ENCODE measurements at places on chromosomes 12 and 14.

DNA sequence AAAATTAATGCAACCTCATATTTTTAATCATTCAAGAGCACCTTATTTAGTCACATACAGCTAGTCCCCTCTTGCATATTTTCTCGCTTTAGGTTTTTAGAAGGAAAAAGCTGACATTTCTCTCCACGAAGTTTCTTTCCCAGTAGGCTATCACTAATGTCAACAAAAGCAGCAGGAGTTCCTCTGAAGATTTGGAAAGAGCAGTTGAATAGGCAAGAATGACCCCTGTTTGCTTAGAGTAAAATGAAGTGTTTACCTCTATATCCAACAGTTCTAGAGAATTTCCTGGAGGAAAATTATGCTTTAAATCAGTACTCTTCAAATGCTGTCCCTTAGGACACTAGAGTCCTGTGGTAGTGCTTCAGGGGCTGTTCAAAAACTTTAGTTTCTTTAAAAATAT is 188.1 kb upstream of the PRKD1 start:
- DNase-seq, result no peak

DNA sequence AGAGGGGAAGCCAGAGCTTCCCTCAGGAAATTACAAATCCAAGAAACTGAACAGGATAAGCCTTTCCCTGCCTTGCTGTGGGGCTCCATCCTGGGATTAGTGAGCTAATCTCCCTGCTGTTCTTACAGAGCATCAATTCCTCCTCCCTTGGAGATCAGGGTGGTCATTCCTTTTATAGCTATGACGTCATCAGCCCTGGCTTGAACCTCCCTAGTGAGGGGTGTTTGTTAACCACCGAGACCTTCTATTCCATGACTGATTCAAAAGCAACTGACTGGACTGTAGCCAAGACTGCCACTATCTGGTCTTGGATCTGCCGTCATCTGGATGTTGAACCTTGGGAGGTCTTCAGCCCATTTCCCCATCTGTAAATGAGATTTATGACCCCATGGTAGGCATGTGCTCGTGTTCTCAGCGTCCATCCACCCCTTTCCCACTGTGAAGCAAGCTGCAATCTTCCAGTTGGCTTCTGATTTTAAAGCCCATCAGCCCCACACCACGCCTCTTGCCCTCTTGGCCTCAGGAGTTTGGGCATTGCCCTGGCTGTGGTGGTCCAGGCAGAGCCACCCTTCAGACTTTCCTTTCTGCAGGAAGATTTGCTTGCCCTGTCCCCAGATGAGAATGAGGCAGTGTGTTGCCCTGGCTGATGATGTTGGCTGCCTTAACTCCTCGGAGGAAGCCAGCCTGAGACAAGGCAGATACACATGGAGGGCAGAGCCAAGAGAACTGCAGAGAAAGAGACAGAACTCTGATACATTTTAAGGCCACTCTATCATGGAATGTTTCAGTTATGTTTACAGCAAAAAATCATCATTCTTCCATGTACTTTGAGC is 59.6 kb upstream of the ACTN1 start:
- no peak for DNase-seq

GRCh38 chr12:98401427-98401826 is 114.0 kb upstream of the TMPO start:
- no peak for DNase-seq

GRCh38 chr12:46209914-46210872 is 58.6 kb downstream of the SLC38A1 start:
- no peak for DNase-seq

DNA sequence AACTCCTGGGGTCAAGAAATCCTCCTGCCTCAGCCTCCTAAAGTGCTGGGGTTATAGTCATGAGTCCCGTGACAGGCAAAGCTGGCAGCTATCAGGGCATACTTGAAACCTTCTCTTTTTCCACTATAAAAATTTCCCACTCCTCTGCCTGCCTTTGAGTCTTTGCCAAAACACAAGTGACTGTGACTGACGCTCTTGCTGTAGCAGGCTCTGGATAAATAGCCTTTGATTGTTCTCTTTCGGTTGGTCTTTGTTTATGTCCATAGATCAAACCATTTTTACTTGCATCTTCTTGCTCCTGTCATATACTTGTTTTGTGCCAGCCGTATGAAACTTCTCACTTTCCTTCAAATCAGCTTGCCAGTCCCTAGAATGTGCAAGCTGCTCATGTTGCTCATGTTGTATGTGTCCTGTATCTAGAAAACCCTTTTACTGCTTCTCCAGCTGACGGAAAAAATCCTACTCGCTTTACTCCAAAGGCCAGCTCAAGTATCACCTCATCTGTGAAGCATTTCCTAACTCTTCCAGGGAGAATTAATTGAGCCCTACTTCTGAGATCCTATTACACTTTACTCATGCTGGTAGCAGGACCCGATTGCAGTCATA is 73.1 kb downstream of the RESF1 start:
- no peak for DNase-seq

- DNase-seq, result no peak
Measured at GRCh38 chr14:103544388-103545218, 15.6 kb downstream of the TRMT61A start.

GRCh38 chr14:79352076-79352630 is 859.2 kb downstream of the DIO2 start:
- DNase-seq, result no peak

- no peak for DNase-seq
Measured at GRCh38 chr12:26011099-26011498, 52.6 kb downstream of the RASSF8 start.

- DNase-seq, result no peak
Measured at GRCh38 chr14:87837296-87837695, 155.7 kb downstream of the GALC start.

GRCh38 chr12:120495731-120496412 is at the start of gene DYNLL1:
DYNLL1 (plus strand) TSS chr12:120496113; CDS start chr12:120496422, 309 bp downstream.
- peak; percentile 98 for DNase-seq

DNA sequence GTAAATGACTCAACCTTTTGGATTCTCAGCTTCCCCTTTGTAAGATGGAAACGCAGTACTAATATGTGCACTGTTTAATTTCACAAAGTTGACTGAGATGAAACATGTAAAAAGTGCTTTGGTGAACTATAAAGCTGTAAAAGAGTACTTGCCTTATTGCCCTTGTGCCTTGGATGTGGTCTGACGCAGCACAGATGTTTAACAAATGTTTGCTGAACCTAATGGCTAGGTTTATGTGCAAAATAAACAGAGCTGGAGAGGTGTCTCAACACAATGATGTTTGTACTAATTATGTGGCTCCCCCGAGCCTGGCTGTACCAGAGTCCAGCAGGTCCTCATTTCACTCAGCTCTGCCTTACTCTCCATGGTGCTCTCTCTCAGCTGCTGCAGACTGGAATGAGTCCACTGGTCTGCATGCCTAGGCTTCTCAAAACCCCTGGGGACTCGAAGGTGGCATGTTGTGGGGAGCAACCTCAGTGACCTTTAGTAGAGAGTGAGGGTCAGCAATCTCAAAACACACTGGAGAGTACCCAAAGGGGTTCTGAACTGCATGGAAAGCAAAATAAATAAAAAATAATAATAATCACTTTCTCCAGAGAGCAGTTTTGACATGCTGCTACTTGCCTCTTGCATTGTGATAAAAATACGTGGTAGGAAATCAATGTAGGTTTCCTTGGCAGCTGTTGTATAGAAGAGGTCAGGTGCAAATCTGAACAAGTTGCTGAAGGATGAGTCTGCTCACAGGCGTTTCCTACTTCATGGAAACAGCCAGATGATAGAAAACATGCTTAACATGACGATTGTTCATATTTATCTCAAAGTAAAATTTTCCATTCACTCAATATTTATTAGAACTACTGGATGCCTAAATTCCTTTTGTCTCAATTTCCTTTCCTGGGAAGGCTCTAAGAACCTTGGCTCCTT is 8.5 kb upstream of the AMIGO2 start:
- DNase-seq, result no peak

- no peak for DNase-seq
Measured at GRCh38 chr12:82867762-82868500, 181.2 kb downstream of the TMTC2 start.

DNA sequence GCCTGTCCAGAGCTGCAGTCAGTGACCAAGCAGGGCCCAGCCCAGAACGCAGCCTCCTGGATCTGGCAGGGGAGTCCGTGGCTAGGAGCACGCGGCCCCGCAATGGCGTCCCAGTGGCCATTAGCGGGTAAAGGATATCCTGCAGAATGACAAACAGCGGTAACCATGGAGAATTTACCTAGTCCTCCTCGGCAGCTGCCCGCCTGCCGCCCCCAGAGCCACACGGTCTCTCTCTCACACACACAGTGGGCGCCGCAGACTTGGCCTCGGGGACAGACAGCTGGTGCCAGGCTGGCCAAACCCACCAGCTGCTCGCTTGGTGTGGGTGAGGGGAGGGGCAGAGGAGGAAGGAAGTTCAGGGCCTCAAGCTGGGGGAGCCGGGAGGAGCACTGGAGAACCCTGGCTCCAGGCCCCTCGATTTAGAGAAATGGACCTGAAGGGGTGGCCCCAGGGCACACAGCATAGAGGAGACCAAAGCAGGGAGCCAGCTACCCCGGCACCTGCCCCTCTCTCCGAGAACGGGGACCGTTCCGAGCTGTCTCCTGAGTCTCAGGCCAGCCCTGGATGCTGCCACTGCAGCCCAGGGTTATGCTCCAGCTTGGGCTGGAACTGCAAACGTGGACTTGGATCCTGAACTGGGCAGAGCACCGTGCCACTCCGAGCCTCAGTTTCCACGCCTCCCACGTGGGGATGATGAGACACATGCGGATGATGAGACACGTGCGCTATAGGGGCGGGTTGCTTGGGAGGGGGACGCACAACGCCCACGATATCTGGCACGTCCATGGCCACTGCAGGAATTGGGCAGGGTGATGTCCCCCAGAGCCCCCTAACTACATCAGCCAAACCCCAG is 3.4 kb downstream of the CDK2AP1 start:
- DNase-seq, result no peak

All from cardiac septum (tissue), 1 donor.